ENCODE measurements at places on chromosomes 6 and 20.

- DNase-seq: no peak
Measured at GRCh38 chr6:150606647-150607328, 7.1 kb downstream of the PLEKHG1 start.

GRCh38 chr6:150874179-150874578 lies 8.7 kb downstream of the MTHFD1L start:
- no peak for DNase-seq

GRCh38 chr6:46325561-46326530 lies 155.1 kb upstream of the ENPP5 start:
- peak; percentile 71 for DNase-seq

DNA sequence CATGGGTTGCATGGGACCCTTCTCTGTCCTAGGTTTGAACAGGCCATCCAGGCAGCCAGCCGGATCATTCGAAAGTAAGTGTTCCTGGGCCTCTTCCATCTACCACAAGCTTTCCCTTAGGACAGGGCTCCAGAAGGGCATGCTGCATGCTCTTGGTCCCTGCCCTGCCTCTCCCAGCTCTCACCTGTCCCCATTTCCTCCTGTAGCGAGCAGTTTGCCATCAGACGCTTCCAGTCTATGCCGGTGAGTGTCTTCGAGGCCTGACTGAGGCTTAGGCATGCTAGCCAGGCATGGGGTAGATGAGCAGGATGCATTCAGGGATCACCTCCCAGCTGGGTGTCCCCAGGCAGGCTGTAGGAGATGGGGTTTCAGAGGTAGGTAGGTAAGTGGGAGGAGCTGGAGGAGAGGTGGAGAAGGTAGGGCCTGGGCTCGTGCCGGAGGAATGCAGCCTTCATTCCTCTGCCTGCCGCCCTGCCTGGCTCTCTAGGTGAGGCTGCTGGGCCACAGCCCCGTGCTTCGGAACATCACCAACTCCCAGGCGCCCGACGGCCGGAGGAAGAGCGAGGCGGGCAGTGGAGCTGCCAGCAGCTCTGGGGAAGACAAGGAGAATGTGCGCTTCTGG lies 4.3 kb downstream of the CDC25B start:
- DNase-seq: no peak

GRCh38 chr6:90429713-90430112 lies 133.1 kb upstream of the BACH2 start:
- peak; percentile 7 for DNase-seq

DNA sequence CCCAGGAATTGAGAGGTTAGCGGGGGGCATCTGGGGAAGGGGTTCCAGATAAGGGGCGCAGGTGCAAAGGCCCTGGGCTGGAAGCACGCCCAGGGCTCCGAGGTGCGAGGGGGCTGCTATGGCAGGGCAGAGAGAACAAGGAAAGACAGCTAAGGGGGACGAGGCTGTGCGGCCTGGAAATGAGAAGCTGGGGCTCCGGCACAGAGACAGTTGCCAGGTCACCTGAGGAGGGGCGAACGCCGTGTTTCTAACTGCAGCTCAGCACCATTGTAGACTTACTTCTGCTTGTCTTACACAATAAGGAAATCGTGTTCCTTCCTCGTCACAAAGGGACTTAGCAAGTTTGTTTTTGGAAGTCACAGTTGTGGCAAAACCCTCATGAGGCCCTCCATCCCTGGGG lies 68.9 kb upstream of the TBXT start:
- DNase-seq: no peak

DNA sequence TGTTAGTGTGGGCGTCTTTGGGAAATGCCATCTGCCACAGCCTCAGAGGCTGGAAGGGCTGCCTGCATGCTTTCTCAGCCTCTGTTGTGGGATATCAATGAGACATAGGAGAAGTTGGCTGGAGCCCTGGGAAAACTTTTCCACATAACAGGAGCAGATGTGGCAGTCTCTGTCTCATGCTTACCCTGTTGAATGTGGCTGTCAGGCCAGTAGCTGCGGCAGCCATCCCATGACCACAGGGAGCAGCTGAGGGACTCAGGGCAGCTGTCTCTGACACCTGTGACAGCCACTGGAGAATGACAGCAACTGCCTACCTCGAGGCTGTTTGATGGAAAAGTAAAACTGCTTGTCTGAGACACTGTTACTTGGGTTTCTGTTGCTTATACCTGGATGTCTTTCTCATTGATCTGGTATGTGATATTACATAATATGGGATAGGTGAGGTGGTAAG lies 64.4 kb downstream of the TULP4 start:
- DNase-seq: peak; percentile 66

DNA sequence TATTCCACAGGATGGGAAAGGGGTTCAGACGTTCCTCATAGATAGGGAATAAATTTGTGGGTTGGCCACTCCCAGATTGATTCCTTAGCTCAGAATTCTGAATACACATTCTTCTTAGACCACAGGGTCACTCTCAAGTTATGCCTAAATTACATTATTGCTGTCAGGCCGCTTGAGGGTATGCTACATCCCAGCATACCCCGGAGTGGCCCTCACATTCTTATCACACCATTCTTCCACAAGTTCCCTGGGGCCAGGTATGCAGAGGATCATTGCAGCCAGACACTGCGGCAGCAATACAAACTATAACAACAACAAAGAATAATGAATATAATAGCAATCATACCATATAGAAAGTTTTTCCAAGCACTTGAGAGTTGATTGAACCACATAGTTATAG lies 237.9 kb upstream of the SOX4 start:
- DNase-seq: no peak

GRCh38 chr6:34459899-34460593 lies 5.8 kb upstream of the PACSIN1 start:
- peak; percentile 61 for DNase-seq

GRCh38 chr6:90146024-90146423 lies 150.6 kb downstream of the BACH2 start:
- DNase-seq: no peak

GRCh38 chr6:154878871-154879491 lies 116.1 kb upstream of the TIAM2 start:
- DNase-seq: no peak

- DNase-seq: no peak
Measured at GRCh38 chr20:17972121-17972520, 3.3 kb downstream of the MGME1 start.

GRCh38 chr6:41939848-41940758 lies 1.5 kb downstream of the CCND3 start:
- DNase-seq: peak; percentile 51

DNA sequence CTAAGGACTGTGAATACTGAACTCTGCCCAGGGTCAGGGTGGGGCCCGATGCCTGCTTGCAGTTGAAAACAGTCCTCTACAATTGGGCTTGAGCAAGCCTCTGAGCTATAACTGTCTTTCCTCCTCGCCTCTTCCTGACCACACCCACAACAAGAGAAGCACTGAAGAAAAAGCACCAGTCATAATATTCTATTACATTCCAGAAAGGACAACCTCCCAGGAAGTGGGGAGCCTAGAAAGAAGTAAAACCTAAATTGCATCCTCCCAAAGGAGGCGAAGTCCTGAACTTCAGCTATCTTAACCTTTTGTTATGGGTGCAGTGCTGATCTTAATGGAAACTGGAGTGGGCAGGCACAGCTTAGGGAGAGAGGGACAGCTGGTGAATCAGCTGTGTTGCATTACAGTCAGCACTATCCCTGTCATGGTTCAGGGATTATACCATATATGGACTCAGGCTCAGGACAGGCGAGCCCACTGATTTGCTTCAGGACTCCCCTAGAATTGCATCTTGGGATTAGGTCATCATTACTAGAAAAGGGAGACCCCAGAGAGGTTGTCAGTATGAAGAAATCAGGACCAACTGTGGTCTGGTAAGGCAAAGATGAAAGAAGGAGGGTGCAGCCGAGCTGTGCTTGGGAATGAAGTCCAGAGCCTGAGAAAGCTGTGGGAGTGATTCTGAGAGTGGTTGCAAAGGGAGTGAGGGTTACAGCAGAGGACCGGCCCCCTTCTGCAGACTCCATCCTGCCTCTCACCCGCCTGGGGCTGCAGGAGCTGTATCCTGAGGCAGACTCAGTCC lies 18.3 kb upstream of the TRAM2 start:
- peak; percentile 93 for DNase-seq

Data from fibroblast of villous mesenchyme (primary cell).